ENCODE measurements at places on chromosomes 7 and 10.

DNA sequence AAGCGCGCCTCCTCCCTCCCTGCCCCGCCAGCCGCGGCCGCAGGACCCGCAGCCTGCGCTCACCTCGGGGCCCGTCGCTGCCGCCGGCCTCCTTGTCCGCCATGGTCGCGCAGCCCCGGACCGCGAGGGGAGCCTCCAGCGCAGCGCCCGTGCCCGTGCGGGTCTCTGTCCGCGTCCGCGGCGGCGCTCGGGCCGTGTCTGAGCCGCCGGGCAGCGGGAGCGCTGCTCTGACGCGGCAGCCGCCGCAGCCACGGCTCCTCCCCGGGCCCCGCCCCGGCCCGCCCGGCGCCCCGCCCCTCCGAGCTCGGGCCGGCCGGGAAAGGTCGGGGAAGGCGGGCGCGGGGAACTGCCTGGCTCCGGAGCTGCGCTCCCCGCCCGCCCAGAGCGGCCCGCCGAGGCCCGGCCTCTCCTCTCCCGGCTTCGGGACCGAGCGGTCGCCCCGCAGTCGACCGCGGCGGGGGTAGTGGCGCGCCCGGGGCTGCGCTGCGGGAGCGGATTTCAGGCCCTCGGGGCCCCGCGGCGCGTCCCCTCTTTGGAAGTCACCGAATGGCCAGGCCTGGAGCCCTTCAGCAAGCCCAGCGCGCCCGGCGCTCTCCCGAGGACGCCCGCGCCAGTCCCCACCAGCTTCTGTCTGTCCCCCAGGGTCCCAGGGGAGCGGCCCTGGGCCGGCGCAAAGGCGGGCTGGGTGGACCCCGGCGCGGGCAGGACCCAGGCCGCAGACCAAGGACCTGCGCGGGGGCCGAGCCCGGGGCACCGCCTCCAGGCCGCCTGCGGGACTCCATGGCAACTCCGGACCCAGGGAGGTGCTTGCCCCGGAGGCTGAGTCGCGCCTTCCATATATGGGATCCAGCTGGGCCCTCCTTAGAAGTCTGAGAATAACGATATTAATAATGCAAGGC, at the start of gene HSPA12A:
Gene HSPA12A (minus strand): TSS at position 200 of the 899 bp plus-strand sequence. CDS start 97 bp downstream, at position 103.
- peak; percentile 78 for DNase-seq

- DNase-seq: no peak
These were observed 65.0 kb downstream of the POU6F2 start for GRCh38 chr7:39042670-39043069.

- no peak for DNase-seq
These were observed 53.2 kb downstream of the PROSER2 start for GRCh38 chr10:11876324-11876723.

DNA sequence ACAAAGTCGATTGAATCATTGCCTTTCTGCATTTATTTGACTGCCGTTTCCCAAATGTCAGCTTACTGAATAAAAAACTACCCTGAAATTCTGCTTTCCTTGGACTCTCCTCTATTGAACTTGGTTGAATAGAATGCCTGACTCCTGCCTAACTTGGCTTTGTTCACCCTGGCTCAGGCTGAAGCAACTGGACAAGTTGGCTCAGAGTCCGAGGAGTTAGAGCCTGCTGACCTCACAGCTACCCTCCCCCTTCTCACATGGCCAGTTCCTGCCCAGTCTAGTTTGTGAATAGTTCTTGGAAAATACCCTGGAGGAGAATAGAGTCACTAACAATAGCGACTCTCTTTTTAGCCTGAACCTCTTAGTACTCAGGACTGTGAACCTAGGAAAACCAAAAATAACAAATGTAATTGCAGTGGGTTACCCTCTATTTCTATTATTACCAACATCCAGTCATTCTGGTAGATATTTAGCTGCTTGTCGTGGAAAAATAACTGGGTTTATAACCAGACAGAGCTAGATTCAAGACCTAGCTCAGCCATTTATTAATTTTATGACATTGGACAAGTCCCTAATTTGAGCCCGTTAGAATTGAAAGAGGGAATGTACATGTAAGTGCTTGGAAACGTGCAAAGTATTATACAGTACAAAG, 17.3 kb upstream of the NRBF2 start:
- no peak for DNase-seq

DNA sequence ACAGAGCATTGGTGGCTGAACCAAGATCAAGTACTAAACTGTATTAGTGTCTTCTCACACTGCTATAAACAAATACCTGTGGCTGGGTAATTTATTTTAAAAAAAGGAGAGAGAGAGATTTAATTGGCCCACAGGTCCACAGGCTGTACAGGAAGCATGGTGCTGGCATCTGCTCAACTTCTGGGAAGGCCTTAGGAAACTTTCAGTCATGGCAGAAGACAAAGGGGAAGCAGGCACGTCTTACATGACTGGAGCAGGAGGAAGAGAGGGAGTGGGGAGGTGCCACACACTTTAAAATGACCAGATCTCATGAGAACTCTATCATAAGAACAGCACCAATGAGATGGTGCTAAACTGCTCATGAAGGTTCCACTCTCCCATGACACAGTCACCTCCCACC, 95.2 kb upstream of the JCAD start:
- DNase-seq: no peak

- DNase-seq: no peak
These were observed 87.9 kb downstream of the DPY19L1 start for GRCh38 chr7:34949361-34949760.

DNA sequence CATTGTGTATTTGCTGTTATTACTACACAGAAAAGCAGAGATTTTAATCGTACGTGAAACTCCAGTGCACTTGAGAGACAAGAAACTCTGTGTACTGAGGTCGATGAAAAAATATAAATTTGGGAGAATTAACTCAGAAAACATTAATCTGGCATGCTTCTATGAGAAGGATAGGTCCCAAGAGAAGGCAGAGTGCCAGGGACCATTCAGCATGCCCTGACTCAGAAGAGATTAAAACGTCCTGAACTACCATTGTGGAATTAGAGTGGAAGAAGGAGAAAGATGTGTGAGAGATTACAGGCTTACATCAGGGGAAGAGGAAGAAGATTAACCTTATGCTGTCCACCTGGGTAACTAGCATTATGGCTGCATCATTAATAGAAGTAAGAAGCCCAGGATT, 72.4 kb downstream of the REEP3 start:
- no peak for DNase-seq

GRCh38 chr10:124875596-124875995, 66.3 kb upstream of the ZRANB1 start:
- DNase-seq: peak; percentile 39

DNA sequence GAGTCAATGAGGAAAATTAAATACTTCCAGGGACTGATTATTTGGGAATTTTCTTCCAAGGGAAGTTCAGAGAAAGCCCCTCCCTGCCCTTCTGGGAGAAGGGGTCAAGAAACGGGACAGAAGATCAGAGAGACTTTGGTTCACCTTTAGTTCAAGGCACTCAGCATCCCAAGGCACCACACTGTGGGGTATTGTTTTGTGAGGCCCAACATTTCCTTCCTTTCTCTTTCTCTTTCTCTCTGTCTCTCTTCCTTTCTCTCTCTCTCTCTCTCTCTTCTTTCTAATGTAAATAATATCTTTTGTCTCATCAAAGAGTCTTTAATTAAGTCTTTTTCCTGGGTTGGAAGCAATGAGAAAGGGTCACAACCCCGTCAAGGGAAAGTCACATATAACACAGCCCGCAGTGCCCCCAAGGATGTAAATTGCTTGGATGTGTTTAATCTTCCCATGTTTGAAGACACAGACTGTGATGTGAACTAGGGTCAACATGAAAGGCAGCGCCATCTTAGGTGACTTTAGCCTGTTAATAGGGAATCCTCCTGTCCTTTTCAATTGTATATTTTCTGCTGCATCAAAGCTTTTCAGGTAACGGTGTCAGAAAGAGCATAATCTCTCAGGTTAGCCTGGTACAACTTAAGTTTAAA, 983.3 kb upstream of the C7orf33 start:
- DNase-seq: no peak

- no peak for DNase-seq
These were observed 617.2 kb downstream of the GRM8 start for GRCh38 chr7:126635545-126635944.

GRCh38 chr10:86727470-86727869, 28.9 kb upstream of the BMPR1A start:
- no peak for DNase-seq

GRCh38 chr10:119500123-119500795, 42.3 kb downstream of the RGS10 start:
- no peak for DNase-seq

DNA sequence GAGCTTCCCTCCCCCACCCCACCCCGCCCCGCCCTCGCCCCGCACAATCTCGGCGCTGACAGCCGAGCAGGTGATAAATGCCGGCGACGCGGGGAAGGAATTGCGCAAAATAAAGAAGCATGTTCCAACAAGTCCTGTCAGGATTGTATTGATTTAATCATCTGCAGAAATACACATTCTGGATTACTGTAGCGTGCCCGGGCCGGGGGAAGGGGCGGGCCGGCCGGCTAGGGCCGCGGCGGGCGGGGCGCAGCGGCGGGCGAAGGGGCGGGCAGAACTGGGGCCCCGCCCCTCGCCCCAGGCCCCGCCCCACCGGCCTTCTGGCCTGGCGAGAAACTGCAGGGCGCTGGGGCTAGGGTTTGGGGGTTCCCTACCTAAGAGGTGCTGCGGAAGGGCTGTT, 88.9 kb upstream of the PAX2 start:
- no peak for DNase-seq

DNA sequence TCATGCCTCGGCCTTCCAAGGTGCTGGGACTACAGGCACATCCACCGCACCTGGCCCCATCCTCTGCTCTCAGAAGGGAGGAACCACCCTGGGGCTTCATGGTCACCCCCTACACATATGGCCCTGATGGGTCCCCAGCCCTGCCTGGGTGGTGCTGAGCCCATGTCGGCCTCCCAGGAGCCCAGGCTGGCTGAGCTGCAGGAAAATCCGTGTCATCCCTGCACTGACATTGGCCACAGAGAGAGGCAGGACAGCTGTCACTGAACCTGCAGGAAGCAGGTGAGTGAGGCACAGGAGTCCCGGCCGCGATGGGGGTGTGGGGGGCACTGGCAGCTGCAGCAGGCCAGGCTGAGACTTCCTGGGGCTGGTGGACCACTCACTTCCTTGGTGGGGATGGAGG, 8.0 kb downstream of the GRIFIN start:
- no peak for DNase-seq

- DNase-seq: no peak
These were observed 81.1 kb downstream of the RGS10 start for GRCh38 chr10:119461380-119461779.

- no peak for DNase-seq
These were observed 133.7 kb downstream of the ARHGAP22 start for GRCh38 chr10:48470893-48471805.

DNA sequence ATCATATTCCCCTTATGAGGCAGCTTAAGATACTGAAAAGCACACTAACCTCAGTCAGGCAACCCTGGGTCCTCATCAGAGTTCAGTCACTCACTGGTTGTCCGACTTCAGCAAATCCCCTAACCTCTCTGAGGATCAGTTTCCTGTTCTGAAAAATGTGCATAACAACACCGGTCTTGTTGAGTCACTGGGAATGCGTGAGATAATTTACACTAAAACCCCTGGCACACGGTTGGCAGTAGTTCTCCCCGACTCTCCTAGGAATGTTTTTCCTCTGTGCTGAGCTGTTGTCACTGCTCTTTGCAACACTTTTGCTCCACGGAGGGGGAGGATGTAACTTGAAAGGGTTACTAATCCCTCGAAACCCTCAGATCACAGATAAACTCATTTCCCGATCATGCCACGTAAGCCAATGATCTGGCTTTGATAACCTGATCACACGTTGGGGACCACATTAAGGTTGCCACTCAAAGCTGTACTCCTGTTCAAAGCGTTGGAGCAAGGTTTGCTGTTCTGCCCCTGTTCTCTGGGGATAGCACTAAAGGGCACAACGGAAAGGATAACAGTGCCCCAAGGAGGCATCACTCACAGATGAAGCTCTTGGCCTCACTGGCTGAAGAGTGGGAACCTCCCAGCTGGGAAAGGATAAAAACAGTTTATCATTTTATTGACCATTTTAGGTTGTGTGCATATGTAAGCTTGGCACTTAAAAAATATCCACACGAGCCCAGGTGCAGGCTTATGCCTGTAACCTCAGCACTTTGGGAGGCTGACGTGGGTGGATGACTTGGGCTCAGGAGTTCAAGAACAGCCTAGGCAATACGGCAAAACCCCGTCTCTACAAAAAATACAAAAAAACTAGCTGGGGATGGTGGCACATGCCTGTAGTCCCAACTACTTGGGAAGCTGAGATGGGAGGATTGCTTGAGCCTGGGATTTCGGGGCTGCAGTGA, 5.0 kb upstream of the RBM17 start:
- no peak for DNase-seq

DNA sequence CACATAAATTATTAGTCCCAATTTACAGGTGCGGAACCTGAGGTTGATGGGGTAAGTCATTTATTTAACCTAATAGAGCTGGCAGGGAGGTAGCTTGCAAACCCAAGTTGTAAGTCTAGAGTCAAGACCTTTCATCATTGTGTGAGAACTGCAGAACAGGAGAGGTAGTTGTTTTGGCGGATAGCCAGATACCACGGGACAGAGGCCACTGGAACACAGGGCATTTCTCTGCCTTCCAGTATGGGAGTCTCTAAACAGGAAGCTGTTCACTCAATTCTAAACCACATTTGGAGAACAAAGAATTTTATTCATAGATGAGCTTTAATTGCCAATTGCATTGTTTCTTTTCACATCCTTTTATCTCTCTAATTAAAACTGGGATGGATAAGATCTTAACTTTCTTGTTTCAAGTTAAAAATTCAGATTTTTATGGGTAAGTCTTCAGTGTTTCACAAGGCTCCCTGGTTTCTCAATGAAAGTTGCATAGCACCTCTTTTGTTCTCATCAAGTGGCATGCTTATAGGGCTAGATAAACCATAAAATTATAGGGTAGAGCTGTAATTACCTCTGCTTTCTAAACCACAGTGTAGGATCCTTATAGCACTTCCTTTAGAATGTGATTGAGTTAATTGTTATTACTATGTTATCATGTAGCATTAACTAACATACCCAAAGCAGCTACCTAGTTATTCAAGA, 489.0 kb downstream of the GATA3 start:
- peak; percentile 8 for DNase-seq

DNA sequence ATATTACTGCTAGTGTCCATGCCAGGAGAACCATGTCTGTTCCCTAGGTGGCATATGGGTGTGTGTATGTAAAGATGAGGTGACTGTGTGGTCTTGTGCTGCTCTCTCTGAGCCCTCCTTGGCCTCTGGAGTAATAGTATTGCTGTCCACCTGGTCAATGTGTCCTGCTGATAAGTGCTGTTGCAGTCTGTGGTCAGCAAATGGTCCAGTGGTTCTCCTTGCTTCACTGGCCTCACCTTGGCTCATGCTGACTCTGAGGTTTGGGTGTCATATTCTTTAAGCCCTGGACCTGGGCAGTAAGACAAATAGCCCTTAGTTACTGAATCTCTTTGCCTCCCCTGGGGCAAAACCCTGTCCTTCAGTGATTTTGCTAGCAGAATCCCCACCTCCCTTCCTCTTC, 56.8 kb downstream of the TPST1 start:
- no peak for DNase-seq

GRCh38 chr10:86042161-86042560, 324.4 kb downstream of the GRID1 start:
- no peak for DNase-seq
